ENCODE measurements at places on chromosomes 11 and 22. TPM values are rescaled to one million over a fixed set of nuclear protein-coding genes. Genes with fewer than 3 reads are reported as not detected.
A peak's percentile ranks its signal among the peaks of the same experiment; 100 is the strongest.

The PARVA gene
- 18.7 TPM for total RNA-seq

DNA sequence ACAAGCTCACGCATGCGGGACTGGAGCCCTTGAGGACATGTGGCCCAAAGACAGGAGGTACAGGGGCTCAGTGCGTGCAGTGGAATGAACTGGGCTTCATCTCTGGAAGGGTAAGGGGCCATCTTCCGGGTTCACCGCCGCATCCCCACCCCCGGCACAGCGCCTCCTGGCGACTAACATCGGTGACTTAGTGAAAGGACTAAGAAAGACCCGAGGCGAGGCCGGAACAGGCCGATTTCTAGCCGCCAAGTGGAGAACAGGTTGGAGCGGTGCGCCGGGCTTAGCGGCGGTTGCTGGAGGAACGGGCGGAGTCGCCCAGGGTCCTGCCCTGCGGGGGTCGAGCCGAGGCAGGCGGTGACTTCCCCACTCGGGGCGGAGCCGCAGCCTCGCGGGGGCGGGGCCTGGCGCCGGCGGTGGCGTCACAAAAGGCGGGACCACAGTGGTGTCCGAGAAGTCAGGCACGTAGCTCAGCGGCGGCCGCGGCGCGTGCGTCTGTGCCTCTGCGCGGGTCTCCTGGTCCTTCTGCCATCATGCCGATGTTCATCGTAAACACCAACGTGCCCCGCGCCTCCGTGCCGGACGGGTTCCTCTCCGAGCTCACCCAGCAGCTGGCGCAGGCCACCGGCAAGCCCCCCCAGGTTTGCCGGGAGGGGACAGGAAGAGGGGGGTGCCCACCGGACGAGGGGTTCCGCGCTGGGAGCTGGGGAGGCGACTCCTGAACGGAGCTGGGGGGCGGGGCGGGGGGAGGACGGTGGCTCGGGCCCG is at the start of gene MIF:
Gene MIF, plus strand, starts transcription at position 439 of the 765 bp plus-strand sequence. Its CDS starts 92 bp downstream, at position 531.
- peak; percentile 95 for DNase-seq

- DNase-seq = no peak
Observed at GRCh38 chr22:37209140-37209845, 3.0 kb downstream of the SSTR3 start.

The ADM2 gene
- total RNA-seq = 1.9 TPM

DNA sequence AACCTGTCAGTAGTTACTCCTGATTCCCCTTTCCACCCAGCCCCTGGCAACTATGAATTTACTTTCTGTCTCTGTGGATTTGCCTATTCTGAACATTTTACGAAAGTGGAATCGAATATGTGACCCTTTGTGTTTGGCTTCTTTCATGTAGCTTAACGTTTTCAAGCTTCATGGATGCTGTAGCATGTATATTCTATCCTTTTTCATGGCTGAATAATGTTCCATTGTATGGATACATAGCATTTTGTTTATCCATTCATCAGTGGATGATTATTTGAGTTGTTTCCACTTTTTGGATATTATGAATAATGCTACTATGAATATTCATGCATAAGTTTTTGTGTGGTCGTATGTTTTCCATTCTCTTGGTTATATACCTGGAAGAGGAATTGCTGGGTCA is 9.2 kb upstream of the GLB1L2 start:
- DNase-seq = no peak

GRCh38 chr11:74642912-74643311 is 50.5 kb downstream of the POLD3 start:
- DNase-seq = no peak
